AG09319 (cell line): ENCODE measurements at places on chromosomes 2 and 18.

GRCh38 chr18:76985951-76986236, 146.7 kb downstream of the MBP start:
- no peak for DNase-seq

- DNase-seq, result no peak
Observed at GRCh38 chr2:169012812-169013627, 18.1 kb downstream of the ABCB11 start.

- DNase-seq, result no peak
Observed at GRCh38 chr2:219404291-219404910, 13.8 kb upstream of the DES start.

DNA sequence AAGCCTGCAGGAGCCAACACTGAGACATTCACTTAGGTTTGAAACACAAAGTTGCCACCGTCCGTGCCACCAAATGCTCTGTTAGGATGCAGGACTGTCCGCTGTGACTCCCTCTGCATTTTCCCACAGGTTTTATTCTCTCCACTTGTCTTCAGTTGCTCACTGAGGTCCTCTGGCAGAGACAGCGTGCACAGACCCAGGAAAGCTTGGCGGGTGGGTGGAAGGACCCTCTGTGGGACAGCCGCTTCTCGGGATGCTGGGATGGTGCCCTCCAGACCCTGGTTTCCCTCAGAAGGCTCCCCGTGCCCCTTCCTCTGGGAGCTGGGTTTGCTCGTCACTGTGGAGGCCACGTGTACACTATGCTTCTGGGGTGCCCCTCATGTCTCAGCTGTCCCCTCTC, 733.6 kb downstream of the GALR1 start:
- DNase-seq, result no peak

- no peak for DNase-seq
Observed at GRCh38 chr2:233145726-233146125, 85.6 kb downstream of the INPP5D start.

DNA sequence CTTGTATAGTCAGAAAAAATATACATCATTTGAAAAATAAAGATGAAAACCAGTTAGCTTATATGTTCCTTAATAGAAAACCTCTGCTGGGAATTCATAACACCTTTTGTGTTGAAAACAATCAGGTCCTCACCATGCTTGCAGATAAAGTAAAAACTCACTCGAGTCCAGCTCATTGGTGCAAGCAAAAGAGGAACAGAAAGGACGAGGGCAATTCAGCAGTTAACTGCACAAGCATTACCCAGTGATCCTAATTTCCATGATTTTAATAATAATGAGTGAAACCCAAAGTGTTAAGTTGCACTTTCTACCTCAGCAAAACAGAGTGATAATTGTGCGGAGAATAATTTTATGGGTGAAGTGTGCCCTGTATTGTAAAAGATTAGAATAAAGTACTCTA, 839.9 kb downstream of the BCL11A start:
- no peak for DNase-seq

DNA sequence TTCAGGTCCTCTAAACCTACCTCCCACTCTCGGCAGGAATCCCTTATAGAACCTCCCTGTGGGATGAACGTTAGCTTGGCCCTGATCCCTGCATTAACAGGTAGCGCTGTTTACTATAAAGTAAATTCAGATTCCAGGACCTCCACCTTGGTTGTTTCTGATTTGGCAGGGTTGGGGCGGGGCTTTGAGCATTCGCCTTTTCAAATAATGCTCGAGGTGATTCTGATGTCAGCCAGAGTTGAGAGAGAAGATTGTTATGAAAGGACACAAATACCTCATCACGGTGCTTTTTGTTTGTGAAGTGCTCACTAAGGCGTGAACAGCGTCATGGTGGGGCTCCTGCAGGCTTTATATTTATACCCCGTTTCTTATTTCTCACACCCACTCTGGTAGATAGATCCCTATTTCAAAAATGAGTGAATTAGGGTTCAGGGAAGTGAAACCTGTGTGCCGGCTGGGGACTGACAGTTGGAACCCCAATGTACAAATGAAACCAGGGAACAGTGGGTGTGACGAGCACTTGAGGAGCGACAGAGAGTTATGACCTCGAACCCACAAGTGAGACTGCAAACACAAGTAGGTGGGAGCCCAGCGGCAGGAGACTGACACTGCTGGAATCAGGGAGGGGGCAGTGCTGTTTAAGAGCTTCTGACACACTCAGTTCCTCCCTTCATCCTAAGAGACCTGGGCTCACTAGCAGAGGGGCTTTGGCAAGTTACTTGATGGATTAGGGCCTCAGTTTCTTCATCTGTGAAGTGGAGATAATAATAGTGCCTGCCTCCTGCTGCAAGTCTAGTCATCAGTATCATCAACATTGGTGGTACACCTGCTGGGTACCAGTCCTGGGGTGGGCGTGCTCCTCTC, 14.2 kb upstream of the CXCR4 start:
- no peak for DNase-seq

- DNase-seq, result no peak
Observed at GRCh38 chr18:21489119-21489750, 111.3 kb downstream of the ESCO1 start.

GRCh38 chr18:71443706-71444480, 1100.2 kb downstream of the CBLN2 start:
- no peak for DNase-seq

- no peak for DNase-seq
Observed at GRCh38 chr2:73938718-73939352, 12.2 kb downstream of the DGUOK start.

GRCh38 chr2:27133195-27133875, 1.1 kb downstream of the PREB start:
- DNase-seq, result no peak

GRCh38 chr18:55275039-55275901, 312.7 kb downstream of the TCF4 start:
- DNase-seq, result no peak

DNA sequence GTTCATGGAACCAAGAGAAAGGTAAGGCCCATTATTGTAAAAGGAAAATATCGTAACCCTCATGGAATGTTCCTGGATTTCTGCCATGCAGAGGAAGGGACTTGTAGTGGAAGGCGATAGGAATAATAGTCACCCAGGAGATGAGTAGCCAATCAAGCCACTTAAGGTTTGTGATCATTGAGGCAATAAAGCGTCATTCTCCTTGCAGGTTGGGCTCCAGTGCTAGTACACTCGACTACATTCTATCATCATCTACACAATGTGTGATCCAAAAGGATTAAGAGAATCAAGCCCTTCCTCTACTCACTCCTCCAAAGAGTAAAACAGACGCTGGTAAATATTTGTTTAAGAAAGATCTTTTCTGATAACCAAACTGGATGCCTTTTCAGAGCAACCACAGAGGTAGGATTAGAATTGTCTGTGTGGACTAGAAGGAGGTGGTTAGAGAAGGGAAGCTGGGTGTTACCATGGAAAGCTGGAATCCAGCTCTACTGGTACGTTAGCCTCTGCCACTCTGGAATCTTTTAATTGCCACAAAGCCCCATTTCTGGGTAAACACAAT, 245.7 kb downstream of the IKZF2 start:
- DNase-seq, result no peak

DNA sequence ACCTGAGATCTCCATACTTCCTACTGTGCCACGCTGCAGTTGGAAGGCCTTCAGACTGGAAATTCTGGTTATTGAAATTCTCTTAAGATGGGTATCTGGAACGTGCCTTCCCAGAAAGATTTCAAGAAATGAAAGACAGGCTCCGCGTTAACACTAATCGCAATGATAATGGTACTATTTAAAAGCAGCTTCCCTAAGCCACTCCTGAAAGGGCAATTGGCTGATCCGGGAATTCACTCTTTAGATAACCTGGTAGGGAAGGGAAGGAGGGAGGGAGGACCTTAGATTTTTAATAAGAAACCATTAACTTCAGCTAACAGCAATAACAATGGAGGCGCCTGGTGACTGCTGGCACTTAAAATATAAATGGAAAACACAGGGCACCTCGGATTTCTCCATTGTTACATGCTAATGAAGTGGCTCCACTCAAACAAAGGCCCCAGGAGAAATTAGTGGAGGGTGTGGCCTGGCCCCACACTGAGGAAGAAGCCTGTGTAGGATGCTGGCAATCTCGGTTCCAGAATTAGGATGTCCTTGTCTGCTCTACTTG, 22.5 kb upstream of the MTA3 start:
- DNase-seq, result no peak

DNA sequence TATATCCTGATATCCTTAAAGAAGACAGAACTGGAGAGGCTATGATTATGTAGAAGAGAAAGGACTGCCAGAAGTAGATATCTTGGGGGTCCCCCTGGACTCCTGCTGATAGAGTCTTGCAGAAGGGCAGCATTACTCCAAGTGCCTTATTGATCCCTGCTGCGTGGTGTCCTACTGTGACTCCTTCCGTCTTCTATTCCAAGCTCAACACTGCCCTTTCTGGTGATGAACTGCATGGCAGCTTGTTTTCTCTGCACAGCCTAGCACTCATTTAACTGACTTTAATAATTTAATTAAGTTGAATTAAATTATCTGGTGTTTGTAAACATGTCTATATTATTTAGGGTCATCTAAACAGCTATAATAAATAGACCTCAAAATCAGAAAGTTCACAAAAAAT, 194.1 kb upstream of the DSEL start:
- DNase-seq, result no peak

GRCh38 chr18:56436651-56437050, 201.7 kb downstream of the TXNL1 start:
- DNase-seq, result no peak

GRCh38 chr18:64380117-64380516, 231.2 kb upstream of the LINC00305 start:
- DNase-seq, result no peak

DNA sequence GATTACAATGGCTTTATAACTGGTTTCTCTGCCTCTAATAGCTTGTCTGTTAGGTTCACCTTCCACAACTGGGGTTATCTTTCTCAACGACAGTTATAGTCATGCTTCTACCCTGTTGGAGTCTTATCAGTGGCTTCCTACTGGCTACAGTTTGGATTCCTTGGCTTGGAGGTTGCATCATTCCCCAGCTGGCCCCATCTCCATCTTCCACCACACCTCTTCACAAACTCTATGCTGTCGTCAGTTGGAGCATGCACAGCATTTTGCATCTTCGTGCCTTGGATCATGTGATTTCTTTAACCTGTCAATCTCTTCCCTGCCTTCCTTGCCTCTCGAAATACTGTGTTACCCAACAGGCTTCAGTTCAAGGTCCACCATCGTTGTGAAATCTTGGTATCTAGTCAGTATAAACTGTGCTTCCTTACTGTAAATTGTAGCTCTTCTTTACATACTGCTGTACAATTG, 316.3 kb upstream of the CXCR4 start:
- DNase-seq, result no peak

DNA sequence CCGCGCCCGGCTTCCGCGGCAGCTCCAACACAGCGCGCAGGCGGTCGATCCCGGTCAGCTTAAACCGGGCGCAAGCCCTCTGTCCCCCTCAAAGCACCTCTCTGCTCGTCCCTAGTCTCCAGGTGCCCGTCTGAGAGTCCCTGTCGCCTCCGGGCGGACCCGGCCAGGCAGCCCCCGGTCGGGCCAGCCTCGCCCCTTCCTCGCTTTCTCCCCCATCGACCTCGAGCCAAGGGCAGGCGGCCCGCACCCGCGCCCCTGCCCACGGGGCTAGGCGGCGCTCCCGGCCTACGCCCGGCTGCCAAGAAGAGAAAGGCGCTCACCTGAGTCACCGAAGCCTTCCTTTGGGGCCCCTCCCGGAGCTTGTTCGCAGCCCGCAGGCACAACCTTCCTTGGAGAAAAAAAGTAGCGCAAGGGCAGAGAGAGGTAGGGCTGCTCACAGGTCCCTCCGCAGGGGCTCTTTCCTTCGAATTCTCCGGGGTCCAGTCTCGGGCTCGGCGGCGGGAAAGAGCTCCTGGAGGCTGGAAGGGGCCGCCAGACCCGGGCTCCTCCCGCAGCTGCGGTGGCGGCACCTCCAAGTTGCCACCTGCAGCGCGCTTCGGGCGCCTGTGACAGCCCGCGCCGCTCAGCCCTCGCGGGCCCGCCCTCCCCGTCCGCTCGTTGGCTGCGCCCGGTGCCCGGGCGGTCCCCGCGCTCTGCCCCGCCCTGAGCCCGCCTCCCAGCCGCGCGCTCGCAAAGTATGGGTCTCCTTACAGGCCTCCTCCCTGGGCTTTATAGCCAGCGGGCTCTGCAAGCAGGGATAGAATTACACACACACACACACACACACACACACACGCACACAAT, 86.5 kb upstream of the EPB41L3 start:
- peak; percentile 28 for DNase-seq

GRCh38 chr2:127580167-127581049, 44.9 kb downstream of the MYO7B start:
- DNase-seq, result no peak

DNA sequence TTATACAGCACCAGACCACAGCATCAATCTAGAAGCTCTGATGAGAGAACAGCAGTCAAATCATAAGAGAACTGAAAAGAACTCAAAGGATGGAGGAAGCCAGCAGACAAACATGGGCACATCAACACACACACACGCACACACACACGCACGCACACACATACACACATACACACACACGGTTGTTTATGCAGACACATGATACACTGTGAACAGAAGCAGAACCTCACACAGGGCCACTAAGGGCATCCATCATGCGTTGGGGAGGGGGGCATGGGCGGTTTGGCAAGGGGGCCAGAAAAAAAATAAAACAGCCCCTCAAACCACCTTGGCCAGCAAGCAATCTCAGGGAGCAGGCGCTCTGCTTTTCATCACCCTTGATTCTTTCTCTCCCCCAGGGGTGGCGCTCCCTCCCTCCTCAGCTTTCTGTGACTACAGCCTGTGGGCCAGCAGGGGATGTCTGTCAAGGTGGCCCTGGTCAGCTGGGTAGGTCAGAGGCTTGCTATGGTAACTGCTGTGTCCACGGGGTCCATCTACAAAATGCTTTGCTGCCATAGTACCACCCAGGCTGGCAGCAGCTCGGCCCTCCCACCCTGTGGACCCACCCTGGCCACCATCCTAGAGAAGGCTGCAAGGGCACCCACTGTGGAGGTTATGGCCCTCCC, 318.0 kb downstream of the CELF4 start:
- DNase-seq, result no peak

DNA sequence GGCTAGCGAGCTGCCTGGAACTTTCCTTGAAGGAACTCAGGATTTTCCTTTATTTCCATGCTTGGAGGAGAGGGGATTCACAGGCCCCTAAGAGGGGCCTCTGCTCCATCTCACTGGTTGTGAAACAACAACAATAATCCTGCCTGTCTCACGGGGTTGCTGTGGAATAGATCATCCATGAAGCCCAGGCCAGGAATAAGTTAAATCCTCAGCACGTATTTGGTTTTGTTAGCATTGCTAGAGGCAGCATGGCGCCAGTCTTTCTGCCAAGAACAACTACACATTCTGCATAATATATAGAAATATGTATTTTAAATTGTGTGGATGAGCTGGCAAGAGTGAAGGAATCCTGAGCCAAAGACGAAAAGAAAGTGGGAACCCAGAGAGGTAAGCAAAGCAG, 80.8 kb upstream of the L3MBTL4 start:
- DNase-seq, result no peak
